ENCODE measurements at places on chromosomes 7 and 10.

- no peak for DNase-seq
These were observed 26.0 kb downstream of the PPP1R9A start for GRCh38 chr7:94933256-94933990.

DNA sequence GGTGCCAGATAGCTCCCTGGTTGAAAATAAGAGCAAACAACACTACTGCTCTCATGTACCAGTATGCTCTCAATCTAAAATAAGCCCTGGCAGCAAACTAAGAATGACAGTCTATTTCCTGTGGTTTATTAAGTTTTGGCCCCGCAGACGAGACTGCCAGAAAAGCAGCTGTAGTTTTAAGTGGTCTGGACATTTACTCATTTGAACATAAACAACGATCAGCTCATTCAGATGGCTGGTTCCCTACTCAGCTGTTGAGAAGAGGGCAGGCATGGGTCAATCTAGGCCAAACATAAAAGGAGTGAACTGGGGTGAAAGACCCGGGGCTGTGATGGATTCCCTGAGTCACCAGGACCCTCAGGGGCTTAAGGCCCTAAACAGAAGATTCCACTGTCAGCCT, 4.5 kb downstream of the TRIL start:
- no peak for DNase-seq

GRCh38 chr10:66783316-66783715, 142.5 kb upstream of the LRRTM3 start:
- peak; percentile 16 for DNase-seq

DNA sequence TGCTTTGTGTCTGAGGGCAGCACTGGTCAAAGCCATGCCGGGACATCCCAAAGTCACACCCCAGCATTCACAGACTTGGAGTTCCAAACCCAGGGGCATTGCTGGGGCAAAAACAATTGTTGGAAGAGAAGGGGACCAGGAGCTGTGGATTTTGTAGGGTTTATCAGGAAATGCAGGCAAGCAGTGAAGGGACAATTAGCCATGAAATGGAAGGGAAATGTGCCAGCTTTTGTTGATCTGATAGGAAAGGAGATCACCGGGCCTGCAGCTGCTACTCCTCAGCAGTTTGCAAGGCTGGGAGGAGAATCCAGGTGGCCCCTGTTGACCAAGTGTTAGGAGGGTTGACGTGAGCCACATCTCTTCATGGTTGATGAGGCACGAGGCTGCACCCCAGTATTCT, 2.5 kb upstream of the BRI3 start:
- no peak for DNase-seq

DNA sequence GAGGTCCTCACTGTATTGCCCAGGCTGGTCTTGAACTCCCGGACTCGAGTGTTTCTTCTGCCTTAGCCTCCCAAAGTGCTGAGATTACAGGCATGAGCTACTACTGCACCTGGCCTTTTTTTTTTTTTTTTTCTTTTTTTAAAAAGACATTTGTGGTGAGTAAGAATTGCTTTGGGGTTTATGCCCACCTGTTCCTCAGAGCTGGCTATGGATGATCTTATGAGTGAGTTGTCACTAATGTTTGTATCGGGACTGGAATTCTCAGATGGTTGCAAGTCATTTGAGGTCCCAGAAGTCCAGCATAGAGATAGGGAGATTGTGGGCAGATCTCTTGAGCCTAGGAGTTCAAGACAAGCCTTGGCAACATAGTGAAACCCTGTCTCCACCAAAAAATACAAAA, 35.2 kb downstream of the ZRANB1 start:
- no peak for DNase-seq

- DNase-seq = no peak
These were observed 58.5 kb downstream of the MACC1 start for GRCh38 chr7:20158684-20159083.

DNA sequence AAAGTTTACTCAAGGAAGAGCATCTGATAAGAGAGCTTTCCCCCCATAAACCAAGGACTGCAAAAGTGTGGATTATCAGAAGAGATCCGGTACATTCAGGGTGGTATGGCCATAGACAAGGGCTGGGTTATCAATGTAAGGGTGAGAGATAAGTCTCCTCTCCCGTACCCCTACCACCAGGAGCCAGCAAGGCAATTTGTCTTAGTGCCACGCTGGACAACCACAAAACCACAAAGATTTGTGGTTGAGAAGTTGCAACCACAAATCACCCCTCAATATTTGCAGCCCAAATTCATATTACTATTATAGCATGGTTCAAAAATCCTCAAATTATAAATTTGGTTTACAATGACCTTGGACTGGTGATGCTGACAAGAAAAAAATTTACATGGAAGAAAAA, 2.3 kb upstream of the ZSCAN25 start:
- DNase-seq = peak; percentile 26

DNA sequence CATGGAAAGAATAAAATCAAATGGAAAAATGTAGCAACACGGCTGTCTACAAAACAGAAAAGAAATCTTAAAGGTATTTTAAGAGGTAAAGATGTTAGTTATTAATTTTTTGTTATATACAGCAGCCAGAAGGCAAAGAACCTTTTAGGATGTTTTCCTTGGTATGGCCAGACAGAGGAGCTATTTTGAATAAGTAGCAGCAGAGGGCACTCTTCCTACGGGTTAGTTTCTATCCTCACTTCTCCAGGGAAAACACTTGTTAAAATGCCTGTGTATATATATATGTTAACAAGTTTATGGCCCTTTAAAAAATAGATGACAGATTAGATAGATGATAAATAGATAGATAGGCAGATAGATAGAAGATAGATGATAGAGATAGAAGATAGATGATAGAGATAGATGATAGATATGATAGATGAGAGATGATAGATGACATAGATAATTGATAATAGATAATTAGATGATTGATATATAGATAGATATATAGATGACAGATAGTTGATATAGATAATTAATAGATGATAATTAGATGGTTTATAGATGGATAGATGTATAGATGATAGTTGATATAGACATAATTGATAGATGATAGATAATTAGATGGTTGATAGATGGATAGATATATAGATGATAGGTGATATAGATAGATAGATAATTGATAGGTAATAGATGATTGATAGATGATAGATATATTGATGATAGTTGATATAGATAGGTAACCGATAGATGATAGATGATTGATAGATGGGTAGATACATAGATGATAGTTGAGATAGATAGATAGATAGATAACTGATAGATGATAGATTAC, 57.8 kb upstream of the WIPF3 start:
- peak; percentile 61 for DNase-seq

DNA sequence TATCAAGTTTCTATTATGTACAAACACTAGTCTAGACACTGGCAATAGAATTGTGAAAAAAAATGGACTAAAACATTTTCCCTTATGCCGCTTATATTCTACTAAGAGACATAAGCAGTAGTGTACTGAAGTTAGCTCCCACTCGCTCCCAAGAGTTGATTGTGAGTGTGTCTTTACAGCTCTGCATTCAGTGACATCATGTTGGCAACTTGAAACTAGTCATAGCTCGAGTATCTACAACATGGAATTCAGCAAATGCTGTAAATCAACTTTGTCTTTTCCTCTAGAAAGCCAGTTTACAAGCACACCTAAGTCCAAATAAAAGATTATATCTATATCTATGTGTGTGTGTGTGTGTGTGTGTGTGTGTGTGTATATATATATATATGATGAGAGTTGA, 58.8 kb upstream of the MAGI2 start:
- DNase-seq = peak; percentile 43

GRCh38 chr7:88540012-88540411, 219.5 kb upstream of the ZNF804B start:
- DNase-seq = no peak

GRCh38 chr10:5876181-5876768, 13.4 kb downstream of the ANKRD16 start:
- no peak for DNase-seq

DNA sequence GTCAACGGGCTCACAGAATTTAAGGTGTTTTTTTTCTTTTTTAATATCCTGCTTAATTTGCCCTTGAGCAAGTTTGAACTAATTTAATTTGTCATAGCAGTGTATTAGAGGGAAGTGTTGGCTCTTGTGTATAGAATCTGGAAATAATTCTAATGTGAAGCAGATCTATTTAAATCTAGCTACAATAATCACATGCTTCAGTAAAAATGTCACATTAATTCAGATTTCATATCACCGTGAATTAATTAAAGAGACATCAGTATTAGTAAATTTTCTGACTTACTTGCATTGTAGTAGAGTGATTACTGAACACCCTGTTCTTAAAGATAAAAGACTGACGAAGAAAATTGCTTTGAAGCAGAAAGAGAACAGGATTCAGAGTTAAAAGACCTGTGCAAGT, 124.7 kb downstream of the DGKB start:
- DNase-seq = no peak

DNA sequence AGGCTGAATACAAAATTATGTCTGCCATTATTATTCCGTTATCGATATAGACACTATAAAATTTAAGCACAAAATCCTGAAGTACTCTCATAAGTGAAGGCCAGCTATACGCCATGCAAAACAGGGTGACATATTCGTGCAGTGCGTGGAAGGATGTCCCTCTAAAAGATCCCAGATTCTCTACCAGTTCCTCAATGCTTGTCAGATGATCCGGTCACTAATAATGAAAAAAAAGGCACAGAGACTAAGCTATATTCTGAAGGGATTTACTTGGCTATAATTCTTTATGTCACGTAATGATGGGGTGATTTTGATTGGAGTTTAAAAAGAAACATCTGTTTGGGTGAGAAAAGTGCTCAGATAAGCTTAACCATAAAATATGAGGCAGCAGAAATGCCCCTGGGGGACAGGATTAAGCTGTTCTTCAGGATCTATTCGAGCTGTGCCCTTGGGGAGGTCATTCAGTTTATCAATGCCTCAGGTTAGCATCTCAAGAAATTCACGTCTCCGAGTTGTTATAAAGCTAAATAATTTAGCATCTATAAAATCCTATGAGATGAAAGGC, 229.7 kb upstream of the PITRM1 start:
- DNase-seq = no peak

- DNase-seq = no peak
These were observed 25.0 kb downstream of the SHH start for GRCh38 chr7:155787171-155787851.

DNA sequence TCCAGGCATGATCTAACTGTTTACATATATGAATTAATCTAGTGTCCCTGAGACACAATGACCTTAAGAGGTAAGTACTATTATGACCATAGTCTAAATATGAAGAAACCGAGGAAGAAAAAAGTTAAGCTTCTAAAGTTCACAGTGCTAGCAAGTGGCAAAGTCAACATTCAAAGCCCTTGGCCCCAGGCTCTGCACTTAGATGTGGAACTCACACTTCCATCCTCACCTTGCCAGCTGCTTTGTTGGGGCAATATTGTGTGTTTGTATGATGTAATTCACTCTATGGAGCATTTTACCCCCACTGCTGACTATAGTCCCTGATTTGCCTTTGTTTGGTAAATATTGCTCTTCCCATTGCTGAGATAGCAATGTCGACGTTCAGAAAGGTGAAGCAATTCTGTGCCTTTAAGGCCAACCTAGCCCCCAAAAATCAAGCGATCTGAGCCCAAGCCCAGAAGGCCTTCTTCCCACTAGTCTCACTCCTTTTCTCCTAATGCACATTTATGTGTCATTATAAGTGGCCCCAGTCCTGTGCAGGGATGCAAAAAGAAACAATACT, 487.6 kb upstream of the ZMIZ1 start:
- no peak for DNase-seq

DNA sequence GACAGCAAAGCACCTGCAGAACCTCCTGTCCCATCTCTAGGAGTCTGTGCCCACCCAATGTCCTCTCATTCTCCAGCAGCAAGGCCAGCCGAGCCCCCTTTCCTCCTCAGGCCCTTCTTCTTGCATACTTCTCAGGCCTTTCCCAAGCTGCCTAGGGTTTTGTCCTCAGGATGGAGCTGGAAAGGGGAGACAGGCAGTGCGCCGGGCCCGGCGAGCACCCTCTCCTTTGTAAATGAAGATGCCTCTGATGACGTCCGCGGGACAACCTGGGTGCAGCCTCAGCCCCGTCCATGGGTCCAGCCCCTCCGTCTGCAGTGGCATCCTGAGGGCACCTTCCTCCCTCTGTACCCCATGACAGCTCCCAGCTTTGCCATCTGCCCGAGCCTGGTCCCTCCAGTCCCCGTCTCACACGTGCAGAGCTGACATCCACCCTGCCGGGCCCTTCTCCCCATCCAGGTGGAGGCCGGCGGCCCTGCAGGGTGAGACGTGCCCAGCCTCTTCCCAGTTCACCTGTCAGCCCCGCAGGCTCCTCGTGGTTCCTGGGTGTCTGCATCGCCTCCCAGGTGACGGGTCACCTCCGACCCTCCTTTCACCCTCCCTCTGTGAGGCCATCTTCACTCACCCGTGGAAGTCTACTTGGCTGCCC, 36.4 kb downstream of the JAKMIP3 start:
- no peak for DNase-seq

- no peak for DNase-seq
These were observed 22.5 kb downstream of the LRRC27 start for GRCh38 chr10:132354356-132355094.

DNA sequence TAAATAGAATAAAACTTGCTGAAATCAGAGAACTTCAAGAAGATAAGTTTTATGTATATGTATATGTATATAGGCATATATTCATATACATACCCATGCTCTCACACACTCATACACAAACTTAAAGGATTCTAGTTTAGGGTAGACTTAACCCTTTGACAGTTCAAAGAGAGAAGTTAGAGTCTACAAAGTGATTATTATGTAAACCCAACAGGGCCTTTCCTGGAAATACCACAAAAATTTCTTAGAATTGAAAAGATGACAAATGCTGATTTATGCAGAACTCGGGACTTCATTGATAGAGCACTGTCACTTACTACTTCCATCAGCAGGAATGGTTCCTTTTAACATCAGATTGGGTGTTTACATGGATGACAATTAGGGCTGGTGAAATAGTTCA, 763.5 kb downstream of the AUTS2 start:
- DNase-seq = no peak

DNA sequence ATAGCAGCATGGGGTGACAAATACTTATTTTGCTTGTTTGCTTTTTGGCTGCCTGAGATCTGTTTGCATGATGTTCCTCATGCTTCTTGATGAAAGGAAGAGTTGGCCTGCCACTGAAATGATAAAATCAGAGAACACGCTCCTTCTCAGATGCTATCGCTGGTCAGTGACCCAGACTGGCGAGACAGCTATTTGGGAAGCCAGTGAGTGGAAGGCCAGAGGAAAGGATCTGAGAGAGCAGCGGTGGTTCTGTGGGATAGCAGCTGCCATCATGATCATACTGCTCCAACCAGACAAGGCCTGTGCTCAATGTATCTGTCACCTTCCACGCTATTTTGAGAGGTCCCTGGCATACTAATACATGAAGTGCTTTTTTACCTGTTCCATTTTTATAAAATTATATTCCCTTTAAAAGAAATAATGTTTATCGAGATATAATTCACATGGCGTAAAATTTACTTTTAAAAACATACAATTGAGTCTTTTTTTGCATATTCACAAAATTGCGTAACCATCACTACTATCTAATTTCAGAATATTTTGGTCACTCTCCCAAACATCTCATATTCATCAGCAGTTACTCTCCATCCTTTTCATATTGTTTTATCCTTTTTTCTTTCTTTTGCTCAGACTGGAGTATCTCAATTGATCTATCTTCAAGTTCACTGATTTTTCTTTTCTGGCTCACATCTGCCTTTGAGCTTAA, 695.1 kb downstream of the TNS3 start:
- no peak for DNase-seq
